ENCODE measurements at places on chromosomes 1 and 21.
A peak's percentile ranks its signal among the peaks of the same experiment; 100 is the strongest.

GRCh38 chr1:114669562-114670082 is at the start of gene DENND2C:
Gene DENND2C (minus strand): TSS chr1:114670049. CDS start chr1:114625984, 44,065 bp downstream.
- no peak for DNase-seq

DNA sequence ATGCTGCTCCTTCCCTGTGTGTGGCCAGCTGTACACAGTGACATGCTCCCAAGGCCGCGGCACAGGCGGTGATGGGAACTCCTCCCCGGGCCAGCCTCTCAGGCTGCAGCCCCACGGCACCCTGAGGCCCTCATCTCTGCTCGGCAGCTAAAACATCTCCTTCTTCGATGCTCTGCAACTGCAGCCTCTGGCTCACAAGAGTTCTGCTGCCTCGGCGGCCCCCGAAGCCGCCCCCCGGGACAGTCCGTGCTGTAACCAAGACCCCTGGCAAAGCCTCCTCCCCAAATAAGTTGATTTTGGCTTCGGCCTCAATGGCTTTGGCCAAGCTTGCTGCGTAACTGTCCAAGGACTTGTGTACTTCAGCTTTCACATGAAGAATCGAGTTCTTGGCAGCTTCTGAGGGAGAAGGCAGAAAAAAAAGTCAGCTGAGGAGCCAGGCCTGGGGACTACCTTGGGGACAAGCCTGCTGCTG is 51.3 kb downstream of the GPR161 start:
- DNase-seq: no peak

DNA sequence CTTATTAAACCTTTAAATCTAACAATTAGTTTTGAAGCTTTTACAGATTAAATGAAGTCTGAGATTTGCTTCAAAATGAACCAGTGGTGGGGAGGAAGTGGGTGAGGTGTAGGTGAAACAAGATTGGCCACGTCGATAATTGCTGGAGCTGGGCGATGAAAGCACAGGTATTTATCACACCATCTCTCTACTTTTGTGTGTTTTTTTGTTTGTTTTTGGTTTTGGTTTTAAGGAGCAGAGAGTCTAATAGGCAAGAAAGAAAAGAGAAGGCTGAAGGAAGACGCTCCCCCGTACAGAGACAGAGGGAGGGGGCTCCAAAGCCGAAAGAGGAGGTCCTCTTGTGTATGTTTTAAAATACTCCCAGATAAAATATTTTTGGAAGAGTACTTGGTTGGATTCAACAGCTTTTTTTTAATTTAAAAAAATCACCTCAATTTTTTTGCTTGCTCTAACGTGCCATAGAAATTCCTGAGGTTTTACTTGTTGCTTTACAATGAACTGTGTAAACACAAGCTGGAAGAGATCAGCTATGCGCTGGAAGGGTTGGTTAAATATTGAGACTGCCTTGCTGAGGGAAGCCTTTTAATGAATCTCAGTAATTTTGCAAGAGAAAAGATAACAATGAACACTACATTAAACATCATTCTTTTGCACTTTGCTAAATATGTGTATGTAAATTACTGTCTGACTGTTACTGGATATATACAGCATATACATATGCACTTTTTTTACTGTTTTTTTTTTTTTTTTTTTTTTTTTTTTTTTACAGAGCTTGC is 6.7 kb upstream of the LGALS8 start:
- peak; percentile 66 for DNase-seq

DNA sequence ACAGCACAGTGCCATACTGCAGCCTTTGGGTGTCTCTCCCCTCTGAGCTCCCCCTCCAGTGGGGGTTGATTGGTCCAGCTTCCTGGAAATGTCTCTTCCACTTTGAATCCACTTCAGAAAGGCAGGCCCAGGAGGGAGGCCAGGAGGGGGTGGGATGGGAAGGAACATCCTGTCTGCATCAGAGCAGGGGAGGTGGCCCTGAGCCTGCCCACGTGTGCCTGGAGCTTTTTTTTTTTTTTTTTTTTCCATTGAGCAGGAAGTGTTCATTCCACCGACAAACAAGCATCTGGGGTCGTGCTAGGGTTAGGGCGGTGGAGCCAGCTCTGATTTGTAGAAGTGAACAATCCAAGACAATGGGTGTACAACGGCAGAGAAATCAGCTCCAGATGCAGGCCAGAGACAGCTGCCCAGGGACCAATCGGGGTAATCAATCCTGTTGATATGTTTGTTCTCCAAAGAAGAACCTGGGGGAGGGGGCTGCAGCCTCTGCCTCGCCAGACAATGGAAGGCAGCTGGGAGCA is 93.3 kb downstream of the SSBP3 start:
- DNase-seq: no peak

- no peak for DNase-seq
Measured at GRCh38 chr1:7896994-7897393, 43.6 kb downstream of the TNFRSF9 start.

DNA sequence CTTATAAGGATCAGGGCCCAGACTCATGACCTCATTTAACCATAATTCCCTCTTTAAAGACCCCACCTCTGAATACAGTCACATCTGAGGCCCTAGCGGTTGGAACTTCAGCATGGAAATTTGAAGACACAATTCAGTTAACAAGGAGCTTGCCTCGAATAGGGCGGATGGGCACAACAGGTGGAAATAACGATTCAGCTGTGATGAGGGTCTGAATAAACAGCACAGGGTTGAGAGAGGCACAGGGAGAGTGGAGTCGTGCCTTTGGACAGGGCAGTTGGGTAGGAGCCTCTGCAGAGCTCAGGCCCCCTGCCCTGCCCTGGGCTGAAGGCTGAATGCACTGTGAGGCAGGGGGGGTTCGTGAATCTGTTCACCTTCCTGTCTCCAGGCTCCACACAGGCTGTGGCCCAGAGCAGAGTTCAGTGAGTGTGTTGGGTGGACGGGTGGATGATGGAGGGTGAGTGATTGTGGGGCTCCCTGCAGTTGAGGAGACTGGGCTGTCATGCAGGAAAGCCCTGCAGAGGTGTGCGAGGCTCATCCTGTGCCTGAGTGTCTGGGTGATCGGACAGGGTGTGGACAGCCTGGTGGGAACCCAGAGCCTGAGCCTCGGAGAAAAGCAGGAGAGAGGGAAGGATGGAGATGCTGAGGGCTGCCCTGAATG is 243.1 kb downstream of the FOXD2 start:
- no peak for DNase-seq

DNA sequence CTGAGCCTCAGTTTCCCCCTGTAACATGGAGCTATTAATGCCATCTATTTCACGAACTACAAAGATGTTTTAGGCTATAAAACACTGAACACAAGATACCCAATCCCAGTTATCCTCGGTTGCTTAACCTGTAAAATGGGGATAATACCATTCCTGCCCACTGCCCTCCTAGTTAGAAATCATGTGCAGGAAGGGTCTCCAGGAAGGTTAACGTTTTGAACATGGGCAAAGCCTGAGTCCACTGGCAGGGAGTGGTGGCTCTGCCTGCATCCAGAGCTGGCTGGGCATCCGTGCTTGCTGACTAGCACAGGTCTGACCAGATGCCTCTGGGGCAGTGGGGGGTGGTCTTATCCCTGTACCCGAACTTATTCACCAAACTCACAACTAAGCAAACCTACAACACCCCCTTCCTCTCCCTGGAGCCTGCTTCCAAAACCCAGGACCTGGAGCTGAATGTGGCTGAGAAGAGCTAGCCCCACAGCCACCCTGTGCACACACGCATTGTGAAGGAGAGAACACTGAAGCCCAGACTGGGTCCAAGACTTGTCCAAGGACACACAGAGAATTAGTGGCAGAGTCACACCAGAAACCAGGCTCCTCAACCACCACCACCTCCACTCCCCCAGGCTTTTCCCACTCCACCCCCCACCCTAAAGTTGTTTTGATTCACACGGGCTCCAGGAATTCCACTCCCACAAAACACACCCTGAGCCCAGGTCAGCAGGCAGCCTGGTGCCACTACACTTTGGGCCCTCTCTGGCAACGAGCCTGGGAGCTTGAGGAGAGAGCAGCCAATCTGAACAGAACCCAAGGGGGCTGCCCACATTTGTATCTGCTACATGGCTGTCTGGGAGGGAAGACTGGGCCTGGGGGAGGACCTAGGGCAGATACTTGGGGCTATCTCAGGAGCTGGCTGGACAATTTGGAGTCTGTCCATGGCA is 1.6 kb downstream of the E2F2 start:
- no peak for DNase-seq

GRCh38 chr1:29240400-29240837 is 4.1 kb downstream of the PTPRU start:
- no peak for DNase-seq

- no peak for DNase-seq
Measured at GRCh38 chr1:209628618-209629299, 23.5 kb downstream of the LAMB3 start.

- no peak for DNase-seq
Measured at GRCh38 chr1:171645553-171646248, 6.8 kb downstream of the MYOC start.

DNA sequence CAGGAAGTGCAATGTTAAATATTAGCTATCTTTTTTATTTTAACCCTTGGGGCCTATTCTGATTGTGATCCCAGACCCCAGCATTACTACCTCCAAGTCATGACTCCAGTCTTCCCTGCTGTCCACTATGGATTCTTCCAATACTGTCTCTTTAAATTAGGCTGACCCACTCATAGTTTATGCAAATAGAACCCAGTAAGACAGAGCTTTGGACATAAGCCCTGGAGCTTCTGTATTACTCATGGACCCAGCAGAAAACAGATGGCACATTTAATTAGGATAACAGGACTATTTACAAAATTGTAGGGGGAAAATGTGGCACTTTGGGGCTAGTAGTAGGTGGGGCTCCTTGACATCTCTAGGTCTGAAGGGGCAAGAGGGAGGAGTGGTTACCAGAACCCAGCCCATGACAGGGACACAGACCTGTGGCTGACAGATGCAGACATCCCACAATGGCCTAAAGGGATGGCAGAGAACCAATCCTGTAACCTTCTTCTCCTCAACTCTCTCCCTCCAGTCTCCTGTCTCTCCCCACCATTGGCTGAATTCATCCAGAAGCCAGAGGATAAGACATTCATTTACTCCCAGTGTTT is 233.5 kb downstream of the OMA1 start:
- no peak for DNase-seq

DNA sequence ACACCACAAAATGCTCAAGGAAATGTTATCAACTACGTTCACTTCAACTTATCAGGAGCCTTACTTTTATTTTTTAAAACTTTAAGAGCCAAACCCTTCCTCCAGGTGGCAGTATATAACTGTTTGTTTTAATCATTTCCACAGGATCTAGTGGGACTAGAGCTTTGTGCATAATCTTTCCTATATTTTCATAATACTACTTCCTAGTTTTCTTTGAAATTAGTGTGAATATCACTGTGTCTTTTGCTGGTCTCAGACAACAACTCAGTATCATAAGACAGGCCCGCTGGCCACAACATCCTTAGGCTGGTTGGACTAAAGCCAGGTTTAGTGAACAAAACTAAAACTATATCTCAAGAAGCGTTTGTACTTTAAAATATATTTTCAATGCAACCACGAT is 145.5 kb downstream of the TIAM1 start:
- no peak for DNase-seq

DNA sequence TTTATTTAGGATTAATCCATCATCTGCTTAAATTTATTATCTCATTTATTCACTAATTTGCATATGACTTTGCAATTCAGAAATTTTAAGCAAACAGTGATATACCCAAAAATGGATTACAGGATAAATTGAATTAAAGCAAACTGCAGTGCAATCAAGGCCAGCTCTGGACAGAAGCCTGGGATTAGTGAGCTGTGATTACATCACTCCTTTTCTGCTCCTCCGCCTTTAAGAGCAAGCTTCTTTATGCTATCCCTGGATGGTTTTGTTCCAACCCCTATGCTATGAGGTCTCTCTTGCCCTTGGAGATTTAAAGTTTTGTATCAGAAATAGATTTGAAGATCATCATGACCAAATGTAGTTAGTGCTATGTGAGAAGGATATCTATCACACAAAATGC is 32.6 kb downstream of the GPR52 start:
- no peak for DNase-seq

GRCh38 chr1:5880630-5881405 is 111.4 kb downstream of the NPHP4 start:
- no peak for DNase-seq

DNA sequence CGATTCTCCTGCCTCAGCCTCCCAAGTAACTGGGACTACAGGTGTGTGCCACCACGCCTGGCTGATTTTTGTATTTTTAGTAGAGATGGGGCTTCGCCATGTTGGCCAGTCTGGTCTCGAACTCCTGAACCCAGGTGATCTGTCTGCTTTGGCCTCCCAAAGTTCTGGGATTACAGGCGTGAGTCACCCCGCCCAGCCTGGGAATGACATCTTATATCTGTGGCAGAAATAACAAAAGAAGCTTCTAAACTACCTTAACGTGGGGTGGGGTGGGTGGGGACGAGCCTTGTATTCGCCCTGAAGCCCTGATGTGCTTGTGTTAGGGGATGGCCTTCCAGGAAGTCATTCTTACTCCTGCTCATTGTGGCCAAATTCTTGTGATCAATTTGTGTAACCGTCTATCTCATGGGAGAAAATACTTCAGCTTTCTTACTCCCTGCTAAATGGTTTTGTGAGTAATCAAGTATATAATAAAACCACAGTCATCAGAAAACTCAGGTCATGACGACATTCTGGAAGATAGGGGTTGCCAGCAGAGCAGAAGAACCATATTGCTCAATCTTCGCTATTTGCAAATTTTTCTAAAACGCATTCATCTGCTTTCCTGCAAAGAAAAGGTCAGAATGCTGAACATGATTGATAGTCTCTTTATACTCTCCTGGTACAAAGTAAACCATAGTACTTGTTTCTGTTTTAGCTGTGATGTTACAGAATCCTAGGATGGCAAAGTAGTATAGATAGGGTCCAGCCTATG is 63.2 kb downstream of the DIRAS3 start:
- no peak for DNase-seq

DNA sequence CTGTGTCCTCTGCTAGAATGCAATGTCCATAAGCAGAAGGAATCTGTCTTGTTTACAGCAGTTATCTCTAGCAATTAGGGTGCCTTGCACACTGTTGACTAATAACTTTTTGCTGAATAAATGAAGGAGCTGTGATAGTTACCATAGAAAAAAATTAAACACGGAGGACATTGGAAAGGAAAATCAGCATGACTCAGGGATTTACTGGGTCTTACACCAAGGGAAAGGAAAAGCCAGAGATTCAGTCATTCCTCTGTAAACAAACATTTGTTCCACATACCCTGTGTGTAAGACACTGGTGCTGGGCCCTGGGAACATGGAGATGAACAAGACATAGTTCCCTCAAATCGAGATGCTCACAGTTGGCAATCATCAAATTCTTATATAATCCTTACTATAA is 183.3 kb downstream of the PTGER3 start:
- no peak for DNase-seq

DNA sequence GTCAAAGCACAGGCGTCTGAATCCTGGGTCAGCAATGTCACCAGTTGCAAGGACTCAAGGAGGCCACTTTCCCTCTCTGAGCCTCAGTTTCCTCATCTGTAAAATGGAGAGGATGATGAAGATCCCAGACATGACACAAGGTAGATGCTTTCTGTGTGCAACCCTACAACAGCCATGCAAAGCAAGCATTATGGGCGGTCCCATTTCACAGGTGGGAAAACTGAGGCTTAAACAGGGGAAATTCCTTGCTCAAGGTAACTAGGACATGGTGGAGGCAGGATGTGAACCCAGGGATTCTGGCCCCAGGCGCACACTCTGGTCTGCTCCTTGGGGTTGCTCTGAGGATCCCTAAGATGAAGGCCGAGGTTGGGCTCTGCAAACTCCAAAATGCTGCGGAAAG is 311.0 kb downstream of the PTPRU start:
- no peak for DNase-seq

GRCh38 chr1:27102134-27102706 is 52.7 kb downstream of the SLC9A1 start:
- no peak for DNase-seq

Data from CD4-positive, alpha-beta T cell treated with Interleukin-4 for 1 hour (primary cell).